GM04503 (cell line): ENCODE measurements at places on chromosomes 4 and X.

DNA sequence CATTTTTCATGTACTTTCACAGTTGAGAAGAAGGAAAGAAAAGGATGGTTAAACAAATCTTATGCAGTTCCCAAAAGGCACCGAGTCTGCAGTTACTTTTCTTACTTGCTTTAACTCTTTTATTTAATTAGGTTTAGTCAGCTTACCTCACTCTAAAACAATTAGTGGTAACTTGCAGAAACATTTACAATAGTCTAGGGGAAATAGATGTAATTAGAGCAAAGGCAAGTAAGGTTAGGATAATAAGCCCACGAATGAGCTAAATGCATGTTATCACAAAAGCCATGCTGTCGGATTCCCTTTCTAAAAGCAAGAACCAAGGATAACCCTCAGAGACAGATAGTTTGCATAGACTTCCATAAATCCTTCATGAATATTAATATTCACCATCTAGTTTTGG, 82.0 kb upstream of the VCX2 start:
- DNase-seq, result no peak

GRCh38 chrX:53255738-53256191, 25.6 kb downstream of the IQSEC2 start:
- no peak for DNase-seq

GRCh38 chr4:139665690-139666529, at the start of gene MGST2:
MGST2 (plus strand) TSS chr4:139665819; CDS start chr4:139666020, 201 bp downstream.
- no peak for DNase-seq

DNA sequence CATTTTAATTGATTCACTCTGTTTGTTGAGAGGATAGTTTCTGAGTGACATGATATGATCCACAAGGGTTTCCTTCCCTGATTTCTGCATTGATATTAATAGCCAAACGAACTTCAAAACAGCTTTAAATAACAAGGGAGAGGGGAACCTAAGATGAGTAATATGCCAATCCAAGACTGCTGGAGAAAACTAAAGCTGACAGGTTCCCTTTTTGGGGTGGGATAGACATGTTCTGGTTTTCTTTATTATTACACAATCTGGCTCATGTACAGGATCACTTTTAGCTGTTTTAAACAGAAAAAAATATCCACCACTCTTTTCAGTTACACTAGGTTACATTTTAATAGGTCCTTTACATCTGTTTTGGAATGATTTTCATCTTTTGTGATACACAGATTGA, 182.2 kb downstream of the AR start:
- DNase-seq, result no peak

- peak; percentile 55 for DNase-seq
These were observed 28.9 kb downstream of the SNX25 start for GRCh38 chr4:185238215-185238681.

DNA sequence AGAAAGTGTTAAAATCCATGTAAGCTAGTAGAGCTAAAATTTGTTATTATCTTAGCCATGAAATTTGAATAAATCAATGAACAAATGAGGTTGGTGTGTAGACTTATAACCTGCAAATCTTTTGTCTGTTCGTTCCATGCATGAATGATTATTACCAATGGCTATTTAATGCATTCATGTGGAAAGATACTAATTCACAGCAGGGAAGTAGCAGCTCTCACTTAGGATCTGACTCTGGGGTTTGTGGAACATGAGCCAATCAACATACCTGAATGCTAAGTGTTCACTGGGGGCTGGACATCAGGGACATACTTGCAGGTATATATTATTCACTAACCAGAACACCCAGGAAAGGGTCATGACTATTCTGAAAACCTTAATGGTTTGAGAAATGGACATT, 444.1 kb downstream of the STIM2 start:
- DNase-seq, result no peak

DNA sequence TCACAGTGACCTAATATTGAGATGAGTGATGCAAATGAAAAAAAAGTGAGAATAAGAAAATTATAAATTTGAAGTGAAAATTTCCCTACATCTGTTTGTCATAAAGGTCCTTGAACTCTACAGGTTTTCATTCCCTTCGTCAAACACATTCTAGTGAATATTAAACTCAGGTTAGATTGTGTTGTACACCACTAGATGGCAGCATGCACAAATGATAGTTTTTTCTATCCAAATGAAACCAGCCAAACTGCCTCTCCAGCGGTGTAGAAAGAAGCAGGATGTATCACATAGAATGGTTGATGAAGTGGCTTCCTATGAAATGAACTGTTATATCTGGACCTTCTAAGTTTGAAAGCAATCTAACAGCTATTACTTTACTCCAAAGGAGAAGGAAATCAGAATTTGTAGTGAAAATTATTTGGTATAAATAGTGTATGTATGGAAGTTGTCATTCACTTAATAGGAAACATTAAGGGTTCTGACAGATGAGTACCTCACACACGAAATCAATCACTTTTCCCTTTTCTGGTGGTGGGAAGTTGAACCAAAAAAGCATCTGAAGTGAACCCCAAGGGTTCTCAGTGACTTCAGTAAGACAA, 382.7 kb downstream of the UNC5C start:
- peak; percentile 8 for DNase-seq

DNA sequence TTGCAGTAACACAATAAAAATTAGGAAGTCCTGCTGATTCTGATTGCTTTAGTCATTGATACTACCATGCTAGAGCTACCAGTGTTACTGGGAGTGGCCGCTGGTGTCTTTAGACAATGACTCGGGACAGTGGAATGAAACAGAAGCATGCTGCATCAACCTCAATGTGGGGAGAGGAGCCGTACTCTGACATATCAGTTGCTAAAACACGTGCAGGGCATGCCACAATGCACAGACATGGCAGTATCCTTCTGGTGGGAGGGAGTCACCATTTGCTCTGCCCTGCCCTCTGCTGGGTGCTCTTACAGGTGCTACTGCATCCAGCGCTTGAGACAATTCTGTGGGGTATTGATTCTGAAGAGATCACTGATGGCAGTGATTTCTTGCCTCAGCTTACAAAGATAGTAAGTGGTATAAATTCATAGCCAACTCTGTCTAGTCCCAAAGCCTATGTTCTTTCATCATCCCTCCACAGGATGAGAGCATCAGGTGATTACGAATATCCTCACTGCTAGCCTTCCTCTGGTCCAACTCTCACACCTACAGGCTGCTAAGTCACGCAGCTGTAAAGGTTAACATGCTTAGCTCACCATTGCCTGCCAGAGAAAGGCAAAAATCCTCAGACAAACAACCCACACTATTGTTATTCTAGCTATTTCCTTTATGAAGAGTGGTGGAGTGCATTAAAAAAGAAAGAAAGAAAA, 43.7 kb downstream of the NSG1 start:
- DNase-seq, result peak; percentile 88

- DNase-seq, result no peak
These were observed 51.9 kb downstream of the NAA11 start for GRCh38 chr4:79273915-79274314.

GRCh38 chr4:22389240-22389870, 126.5 kb downstream of the ADGRA3 start:
- DNase-seq, result peak; percentile 14

- DNase-seq, result no peak
These were observed 518 bp downstream of the ARMCX1 start for GRCh38 chrX:101550751-101551379.

- no peak for DNase-seq
These were observed 468.8 kb downstream of the BCOR start for GRCh38 chrX:39629001-39629400.

- DNase-seq, result no peak
These were observed 14.1 kb downstream of the RPGR start for GRCh38 chrX:38313190-38313589.

GRCh38 chr4:105067431-105067830, 79.2 kb upstream of the TET2 start:
- DNase-seq, result no peak

DNA sequence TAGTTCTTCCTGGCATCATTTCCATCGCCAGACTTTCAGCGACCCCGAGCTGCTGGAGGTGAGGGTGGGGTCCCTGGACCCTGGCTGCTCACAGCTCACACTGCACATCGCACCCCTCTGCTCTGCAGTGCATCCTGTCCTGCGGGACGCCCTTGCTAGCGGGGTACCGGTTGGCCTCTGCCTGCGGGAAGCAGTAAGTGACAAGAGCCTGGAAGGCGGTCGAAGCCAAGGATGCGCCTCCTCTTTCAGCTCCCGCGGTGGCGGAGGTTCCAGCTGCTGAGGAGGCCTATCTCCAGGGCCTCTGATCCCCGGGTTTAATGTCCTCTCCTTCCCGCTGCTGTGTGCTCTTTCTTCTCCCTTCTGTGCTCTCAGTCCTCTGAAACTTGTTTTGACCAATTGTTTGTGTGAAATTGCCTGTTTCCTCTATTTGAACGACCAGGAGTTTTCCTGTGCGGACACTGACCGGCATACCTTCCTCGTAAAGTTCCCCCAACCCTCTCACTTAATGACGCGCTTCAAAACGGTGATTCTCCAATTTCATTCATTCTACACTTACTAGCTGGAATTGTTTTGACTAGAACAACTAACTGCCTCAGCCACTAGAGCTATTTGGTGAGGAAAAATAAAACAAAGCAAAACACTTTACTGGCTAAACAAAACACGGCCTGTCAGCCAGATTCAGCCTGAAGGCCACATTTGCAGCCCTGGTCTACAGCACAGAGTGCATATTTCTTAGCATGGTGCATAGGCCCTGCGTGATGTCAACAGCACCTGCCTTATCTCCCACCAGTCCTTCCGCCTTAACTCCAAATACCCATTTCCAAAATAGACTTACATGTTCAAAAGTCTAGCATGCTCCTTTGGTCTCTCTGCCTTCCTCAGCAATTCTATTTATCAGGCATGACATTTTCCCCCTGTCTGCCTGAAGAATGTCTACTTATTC, 28.0 kb downstream of the MGAT4D start:
- DNase-seq, result no peak

DNA sequence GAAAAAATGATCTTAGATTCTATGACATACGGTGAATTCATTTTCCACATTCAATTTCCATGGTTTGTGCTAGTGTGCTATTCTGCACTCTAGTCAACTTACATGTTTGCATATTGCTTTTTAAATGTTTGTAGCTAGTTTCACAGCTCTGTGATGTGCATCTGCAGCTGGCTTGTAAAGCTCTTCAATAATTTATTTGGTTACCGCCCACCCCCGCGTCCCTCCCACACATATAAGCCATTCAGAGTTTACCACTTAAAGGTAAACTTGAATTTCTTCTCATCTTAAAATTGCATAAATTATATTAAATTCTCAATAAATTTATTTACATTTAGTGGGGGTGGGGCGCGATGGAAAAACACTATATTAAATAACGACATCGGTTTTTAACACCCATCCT, 291 bp upstream of the NBDY start:
- no peak for DNase-seq

GRCh38 chrX:148536961-148537360, 36.5 kb downstream of the AFF2 start:
- no peak for DNase-seq

- DNase-seq, result no peak
These were observed 94.1 kb upstream of the GK2 start for GRCh38 chr4:79502081-79502480.

- DNase-seq, result no peak
These were observed 33.1 kb upstream of the SLC7A11 start for GRCh38 chr4:138275216-138275615.

DNA sequence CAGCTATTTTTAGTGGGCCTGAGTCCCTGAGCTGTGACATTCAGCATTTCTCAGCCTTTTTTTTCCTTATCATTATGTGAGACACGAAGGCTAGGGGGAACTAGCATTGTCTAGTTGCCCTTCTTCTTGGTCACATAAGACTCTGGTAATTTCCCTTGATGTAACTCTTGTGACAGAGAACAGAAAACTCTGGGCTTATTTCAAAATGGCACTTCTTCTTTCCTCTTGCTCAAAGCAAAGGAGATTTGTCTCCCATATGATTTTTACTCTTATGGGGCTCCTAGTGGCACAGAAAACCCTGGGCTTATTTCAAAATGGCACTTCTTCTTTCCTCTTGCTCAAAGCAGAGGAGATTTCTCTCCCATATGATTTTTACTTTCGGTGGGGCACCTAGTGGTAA, 14.7 kb downstream of the ATXN3L start:
- DNase-seq, result no peak

GRCh38 chr4:24203926-24204325, 314.1 kb upstream of the PPARGC1A start:
- no peak for DNase-seq

DNA sequence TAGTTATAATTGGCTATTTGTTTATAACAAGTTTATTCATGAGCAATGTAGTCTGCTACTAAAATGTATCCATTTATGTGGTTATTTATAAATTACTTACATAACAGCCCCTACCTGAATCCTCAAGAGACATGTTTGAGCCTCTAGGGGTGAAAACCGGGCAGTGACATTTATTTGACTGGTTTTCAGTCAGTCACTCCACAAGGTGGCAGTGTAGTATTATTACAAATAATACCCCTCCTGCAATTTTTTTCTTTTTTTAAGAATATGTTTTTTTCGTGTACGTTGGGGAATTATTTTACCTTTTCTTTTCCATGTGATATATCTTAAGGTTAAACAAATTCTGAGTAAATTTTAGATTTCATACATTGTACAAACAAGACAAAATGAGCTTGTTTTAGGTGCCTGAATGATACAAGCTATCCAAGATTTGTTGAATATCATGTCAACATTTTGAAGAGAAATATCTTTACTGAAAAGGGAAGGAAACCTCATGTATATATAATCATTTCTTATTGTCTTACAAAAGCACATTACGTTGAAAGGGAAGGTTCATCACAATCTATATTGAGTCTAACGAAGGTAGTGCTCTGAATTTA, 598.7 kb upstream of the TECRL start:
- no peak for DNase-seq

DNA sequence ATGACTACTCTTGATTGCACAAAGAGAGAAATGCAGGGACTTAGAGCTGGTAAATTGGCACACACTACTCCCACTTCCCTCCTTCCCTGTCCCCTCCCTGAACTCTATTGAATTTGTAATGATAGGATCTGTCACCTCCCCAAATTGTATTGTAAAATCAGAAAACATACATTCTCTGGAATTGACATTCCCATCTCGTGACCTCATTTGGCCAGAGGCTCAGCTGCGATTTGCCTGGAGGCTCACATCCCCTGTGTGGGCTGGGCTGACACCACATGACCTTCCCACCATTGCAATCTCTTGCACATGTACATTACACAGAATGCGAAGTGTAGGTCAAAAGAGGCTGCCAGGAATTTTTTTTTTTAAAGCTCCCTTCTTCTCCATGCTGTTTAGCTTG, 172.1 kb downstream of the MID1IP1 start:
- DNase-seq, result no peak

- DNase-seq, result no peak
These were observed 67.9 kb downstream of the STK32B start for GRCh38 chr4:5118994-5119835.

DNA sequence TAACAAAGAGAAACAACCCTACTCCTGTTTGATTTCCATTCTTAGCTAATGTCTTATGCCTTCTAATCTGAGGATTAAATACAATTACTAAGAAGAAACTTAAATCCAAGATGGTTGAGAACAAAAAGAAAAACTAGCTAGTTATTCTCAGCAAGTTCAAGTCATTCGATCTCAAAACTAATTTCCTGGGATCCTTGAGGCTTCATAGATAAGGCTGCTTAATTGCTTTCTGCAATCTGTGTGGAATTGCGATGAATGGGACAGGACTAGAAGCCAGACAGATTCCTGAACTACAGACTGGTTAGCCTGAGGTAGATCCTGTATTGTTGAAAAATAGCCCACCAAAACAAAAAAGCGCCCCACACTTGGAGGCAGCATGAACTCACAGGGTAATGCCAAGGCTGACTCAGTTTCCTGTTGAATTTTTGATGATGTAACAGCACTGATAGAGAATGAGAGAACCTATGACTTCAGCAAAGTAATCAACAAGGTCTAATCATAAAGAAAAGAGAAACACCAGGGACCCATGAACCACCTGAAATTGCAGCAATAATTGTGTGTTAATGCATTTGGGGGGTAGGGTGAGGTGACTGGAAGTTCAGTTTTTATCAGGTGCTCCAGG, 33.9 kb downstream of the KLHL15 start:
- no peak for DNase-seq
